GM20000 (cell line): ENCODE measurements at places on chromosomes 3 and 15.

DNA sequence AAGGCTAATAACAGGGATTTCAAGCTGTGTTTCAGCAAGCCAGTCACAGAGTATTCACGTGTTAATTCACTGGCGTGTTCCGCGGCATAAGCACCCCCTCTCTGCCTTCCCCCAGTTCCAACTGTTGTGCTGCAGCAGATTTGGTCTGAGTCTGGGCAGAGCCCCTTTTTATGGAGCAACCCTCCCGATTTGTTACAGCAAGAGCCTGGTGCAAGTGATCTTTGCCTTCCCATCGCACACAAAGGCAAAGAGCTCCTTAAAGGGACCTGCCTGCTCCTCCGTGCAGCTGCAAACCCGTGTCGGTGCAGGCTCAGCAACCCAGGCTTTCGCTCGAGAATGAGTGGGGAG lies 170.5 kb downstream of the KCNAB1 start:
- no peak for DNase-seq

GRCh38 chr15:38687340-38687739 lies 122.7 kb upstream of the RASGRP1 start:
- no peak for DNase-seq

DNA sequence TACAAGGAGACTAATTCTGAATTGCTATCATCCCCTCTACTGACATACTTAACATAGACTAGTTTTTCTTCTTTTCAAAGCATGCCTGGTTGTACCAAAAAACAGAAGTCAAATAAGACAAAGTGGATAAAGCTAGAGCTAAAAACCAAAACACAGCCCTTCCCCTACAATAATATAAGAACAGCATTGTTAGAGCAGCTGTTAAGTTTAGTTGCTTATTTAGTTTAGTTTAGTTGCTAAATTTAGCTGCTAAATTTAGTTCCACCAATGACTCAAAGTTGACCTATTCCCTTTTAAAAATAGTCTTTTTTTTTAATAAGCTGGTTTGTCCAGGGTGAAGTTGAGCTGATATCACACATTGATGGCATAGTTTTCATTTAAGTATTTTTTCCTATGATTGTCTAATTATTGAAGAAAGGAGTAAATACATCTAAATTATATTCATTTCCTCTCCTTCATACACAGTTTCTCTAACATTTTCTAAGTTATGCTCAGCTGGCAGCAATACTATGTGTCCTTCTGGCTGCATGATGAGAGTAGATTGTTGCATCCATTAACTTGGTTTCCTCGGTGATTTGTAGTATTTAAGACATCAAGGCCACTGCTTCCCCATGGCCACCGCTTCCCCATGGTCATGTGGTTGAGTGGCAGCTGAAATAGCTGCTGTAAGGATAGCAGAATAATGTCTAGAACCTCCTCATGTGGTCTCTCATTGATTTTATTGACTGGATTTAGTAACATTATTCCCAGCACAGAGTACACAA lies 718.6 kb upstream of the NECTIN3 start:
- DNase-seq = no peak

DNA sequence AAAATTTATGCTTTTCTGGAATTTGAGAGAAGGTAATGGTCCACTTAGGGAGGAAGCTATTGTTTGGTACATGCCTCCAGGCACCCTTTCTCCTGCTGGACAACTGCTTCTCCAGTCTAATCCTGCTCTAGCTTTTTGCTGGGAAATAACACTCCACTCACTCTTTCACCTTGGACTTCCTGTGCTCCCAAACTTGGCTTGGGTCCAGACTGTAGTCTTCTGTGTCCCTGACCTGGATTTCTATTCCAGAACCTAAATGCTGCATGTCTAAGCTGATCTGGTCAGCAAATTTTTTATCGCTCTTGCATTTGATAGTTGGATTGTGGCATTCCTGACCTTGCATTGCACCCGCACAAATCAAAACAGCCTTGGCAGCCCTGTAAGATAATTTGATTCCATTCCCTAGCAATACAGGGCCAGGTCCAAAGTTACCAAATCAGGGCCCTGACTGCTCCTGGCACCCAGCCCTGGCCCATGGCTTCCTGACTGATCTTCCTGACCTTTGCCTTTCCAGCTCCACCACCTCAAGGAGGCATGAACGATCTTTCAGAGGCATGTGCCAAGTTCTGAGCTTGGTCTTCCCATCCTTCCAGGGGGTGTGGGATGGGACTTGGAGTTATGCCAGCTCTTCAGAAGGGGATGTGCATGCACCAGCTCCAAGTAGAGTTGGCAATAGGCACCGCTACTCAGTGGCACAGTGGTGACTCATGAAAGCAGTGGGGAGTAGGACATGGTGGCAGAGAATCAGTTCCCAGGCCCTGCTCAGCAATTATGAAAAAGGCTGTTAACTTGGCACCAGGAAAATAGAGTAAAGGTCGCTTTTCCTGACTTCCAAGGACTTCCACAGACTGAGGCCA lies 43.9 kb upstream of the GOLGA8J start:
- no peak for DNase-seq

- no peak for DNase-seq
These were observed 1.2 kb downstream of the TWF2 start for GRCh38 chr3:52237657-52238172.

- DNase-seq = no peak
These were observed 18.6 kb downstream of the ARIH1 start for GRCh38 chr15:72492733-72493132.

DNA sequence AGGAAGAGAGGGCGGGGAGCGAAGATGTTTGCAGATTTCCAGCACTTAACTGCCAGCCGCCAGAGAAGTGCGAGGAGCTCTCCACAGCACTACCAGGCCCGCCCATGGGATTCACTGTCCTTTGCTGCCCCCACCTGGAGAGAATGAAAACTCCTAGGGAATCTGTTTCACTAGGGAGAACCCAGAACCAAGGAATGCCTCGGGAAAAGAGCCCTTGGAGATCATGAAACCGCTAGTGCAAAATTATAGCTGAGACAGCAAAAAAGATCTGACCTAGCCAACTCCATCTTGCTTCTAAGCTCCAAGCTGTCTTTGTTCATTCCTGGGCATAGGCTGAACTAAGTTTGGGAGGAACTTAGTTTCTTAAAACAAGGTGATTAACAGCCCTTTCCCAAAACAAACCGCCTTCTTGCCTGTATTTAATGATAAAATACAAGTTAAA lies 82.6 kb upstream of the GCNT3 start:
- DNase-seq = peak; percentile 57

GRCh38 chr3:43998836-43999727 lies 242.6 kb upstream of the TOPAZ1 start:
- DNase-seq = peak; percentile 82

DNA sequence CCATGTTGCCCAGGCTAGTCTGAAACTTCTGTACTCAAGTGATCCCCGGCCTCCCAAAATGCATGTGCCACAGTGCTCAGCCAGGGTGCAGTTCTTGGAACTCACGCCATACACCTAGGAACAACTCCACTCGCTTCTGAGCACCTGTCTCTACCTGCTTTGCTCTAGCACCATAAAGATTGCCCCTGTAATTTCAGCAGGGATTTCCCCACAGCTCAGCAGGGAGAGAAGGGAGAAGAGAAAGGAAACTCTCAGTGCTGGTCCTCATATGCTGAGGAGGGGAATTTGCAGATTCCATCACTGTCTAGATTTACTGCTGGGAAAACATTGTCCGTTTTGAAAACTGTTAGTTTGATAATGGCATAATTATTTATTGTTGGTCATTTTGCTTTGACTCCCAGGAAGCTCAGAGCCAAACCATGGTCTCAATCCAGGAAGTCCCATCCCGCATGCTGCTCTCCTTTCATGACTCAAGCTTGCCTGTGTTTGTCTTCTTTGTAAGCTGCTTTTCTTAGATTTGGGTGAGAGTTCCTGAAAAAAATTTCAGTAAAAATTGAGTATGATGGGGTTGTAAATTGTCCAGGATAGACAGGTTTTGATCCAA lies 24.2 kb downstream of the TRIM71 start:
- DNase-seq = no peak

- DNase-seq = no peak
These were observed 32.4 kb downstream of the CHSY1 start for GRCh38 chr15:101219441-101219840.

DNA sequence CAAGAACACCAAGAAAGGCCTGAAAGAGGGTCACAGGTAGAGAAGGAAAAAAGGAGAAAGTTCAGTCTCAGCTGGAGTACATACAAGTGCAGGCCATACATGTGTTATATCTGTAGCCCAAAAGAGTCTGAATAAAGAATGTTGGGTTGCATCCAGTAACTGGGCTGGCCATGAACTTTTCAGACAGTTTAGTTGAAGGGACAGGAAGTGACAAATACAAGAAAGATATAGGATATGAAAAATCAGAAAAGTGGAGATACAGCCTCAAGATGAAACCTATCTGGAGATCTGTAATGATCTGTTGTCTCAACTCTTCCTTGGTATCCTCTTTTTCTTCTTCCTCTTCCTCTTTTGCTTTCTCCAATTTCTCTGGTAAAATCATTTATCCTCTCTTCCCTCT lies 671.7 kb downstream of the MECOM start:
- DNase-seq = no peak

GRCh38 chr3:25594007-25594502 lies 70.7 kb downstream of the TOP2B start:
- DNase-seq = no peak

DNA sequence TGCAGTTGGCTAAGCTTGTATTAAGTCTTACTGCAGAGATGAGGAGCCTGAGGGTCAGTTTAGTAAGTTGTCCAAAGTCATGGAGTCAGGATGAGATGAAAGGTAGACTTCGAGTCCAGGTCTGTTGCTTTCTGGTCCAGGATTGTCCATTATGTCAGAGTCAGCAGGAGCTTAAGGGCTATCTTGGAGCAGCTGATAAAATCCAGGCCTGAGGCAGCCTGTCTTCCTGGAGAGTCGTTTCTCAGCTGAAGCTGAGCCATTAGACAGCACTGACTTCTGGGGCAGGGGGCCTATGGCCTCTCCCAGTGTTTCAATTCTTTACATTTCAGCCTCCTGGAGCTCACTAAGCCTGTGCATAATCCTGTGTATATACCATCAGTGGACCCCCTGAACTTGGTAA lies 219.5 kb upstream of the GAP43 start:
- DNase-seq = no peak

GRCh38 chr3:9553948-9554513 lies 409 bp upstream of the LHFPL4 start:
- DNase-seq = no peak

- peak; percentile 62 for DNase-seq
These were observed 83.8 kb upstream of the PPIB start for GRCh38 chr15:64246364-64247189.

- DNase-seq = no peak
These were observed 70.4 kb upstream of the SLC7A14 start for GRCh38 chr3:170656284-170656683.

DNA sequence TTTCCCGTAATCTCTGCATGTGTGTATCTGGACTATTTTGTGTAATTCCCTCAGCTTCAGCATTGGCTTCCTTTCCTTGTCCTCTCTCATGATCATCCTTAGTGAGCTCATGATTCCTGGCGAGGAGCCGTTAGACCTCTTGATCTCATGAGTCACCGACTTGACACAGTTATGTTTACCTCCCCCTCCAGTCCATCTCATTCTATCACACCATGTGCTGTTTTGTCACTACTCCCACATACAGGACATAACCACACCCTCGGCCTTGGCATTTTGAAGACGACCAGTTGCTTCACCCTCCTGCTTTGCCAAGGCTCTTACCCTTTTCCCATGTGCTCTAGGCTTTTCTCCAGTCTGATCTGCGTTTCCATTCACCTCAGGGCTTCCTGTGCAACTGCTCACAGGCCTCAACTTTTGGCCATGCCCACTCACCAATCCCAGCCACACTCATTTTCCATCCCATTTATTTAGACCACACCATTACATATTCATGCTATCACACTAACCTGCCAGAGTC lies 41.5 kb downstream of the CP start:
- DNase-seq = no peak

DNA sequence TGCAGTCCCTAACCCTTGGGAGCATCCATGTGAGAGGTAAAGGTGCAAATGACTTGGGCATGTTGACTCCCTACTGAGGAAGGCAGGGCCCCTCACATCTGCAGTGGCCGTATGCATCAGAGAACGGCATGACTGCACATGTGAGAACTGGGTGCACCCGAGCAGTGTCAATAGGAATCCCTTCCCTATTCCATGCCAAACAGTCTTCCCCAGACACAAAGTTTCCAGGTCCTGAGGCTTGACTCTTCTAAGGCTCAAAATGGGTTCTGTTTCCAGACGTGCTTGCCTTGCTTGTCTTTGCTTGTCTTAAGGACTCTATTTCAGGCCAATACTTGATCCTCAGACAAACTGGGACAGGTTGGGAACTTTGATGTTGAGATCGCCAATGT lies 20.5 kb upstream of the ANPEP start:
- no peak for DNase-seq

DNA sequence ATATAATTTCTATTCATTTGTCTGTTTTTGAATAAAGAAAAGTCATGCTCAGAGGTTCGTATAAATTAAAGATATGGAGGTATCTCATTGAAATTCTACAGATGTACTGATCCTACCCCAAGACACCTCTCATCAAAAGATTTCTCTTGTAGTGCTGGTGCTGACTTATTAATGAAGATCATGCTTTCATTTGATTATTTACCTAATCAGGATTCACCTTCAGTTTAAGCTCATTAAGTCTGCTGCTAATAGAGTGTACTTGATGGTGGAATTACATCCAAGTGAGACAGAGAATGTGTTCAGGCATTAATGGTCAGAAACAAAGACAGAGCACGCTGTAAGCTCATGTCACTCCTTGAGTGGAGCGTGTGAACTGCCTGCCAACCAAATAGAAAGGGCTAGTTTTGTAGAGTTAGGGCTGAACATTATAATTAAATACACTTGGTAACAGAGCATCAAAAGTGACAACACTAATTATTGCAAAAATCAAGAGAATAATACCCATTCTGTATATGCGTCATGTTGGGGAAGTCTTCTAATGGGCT lies 45.5 kb downstream of the KBTBD12 start:
- no peak for DNase-seq

DNA sequence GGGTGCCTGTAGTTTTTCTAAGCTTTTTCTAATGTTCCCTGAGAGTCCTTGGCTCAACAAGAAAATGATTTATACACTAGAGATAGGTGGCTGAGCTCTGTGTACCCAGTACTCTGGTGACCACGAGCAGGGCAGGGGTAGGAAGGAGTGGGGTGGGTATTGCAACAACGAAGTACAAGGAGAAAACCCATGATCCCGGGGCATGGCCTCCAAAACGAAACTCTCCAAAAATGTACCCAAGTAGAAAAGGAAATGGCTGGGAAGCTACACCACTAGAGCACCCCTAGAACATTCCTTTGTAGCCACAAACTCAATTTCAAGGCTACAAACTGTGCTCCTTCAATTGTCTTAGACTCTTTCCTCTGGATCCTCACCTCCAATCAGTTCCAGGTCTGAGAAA lies 138.9 kb downstream of the DUT start:
- no peak for DNase-seq

DNA sequence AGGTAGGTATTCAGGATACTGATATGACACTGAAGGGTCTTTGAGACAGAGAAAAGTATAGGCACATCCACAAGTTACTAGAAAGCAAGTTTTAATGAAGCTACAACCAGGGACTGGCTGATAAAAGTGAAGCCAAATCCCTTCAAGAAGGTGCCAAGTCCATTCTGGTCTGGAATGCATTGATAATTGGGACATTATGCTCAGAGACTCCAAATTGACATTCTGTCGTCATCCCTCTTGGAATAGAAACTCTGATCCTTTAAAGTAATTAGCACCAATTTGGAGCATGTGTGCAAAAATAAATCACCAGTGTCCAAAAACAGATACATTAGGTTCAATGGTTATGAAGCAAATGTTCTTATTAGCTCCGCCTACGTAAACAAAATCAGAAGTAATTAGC lies 47.3 kb upstream of the BCL6 start:
- no peak for DNase-seq
